ENCODE measurements at places on chromosomes 6 and 20.

- DNase-seq = no peak
Measured at GRCh38 chr6:26360451-26361416, 4.3 kb upstream of the BTN3A2 start.

- DNase-seq = no peak
Measured at GRCh38 chr6:6610031-6610591, 21.6 kb downstream of the LY86 start.

DNA sequence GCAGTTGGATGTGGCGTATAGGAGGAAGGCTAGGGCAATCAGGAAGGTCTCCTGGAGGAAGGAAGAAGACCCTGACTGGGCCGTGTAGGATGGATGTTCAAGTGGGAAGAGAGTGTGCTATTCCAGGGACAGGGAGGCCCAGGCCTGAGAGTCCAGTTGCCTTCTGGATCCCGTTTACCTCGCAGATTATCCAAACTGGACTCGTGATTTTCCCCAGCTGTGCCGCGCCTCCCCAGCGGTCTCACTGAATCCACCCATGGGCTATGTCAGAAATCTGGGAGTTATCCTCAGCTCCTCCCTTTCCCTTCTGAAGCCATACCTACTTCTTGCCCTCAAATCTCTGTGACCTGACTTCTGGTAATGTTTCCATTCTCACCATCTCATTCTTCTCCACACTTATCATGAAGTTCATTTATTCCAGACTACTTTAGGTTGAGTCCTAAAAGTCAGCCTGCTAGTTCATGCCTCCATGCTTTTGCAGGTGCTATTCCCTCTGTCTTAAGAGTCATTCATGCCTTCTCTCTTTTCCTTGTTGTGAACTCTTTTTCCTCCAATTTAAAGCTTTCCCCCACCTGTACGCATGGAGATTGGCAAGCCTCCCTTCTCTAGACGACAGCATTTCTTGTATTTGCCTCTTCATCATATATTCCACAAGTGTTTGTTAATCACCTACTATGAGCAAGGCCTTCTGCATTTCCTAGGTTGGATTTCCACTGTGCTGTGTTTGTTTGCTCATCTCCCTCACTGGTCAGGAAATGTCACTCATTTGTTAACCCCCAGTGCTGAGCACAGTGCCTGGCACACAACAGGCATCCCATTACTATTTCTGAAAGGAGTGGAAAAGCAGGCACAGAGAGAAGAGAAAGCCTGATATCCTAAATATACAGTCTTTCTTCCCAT lies 2.7 kb downstream of the SDCBP2 start:
- DNase-seq = no peak

DNA sequence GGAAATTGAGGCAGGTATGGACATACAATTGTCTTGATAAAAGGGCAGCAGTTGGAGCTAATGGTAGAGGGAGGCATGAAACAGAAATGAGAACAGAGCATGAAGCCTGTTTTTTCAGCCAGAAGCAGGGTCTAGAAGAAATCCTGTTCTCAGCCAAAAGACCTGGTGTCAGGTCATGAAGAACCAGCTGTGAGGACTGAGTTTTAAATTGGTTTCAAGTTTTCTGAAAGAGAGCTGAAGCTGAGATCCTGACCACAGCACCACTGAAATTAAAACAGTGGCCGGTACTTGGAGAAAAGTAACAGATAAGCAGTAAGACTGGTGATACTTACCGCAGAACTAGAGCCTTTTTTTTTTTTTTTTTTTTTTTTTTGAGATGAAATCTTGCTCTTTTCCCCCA lies 283.8 kb upstream of the BMP2 start:
- DNase-seq = no peak

- peak; percentile 93 for DNase-seq
Measured at GRCh38 chr20:46132705-46133120, 14.6 kb downstream of the CD40 start.

DNA sequence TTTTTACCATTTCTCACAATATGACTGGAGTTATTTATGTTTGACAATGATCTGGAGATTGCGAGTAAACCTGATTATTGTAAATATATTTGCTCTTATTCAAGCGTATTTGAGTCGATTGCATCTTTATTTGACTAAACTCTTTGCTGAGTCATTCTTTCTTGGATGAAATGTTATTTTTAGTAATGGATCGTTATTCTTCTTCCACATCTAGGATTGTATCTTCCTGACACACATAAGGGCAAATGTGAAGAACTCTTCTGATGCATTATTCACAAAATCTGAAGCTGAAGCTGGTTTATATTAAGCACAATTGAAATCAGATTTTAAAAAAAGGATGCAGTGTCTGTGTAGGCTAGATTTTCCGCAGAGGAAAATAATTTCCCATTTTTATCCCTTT lies 68.2 kb downstream of the SEL1L2 start:
- DNase-seq = no peak

GRCh38 chr6:11968241-11968806 lies 43.8 kb upstream of the HIVEP1 start:
- DNase-seq = no peak

GRCh38 chr20:46618316-46619100 lies 32.8 kb downstream of the SLC13A3 start:
- DNase-seq = no peak

GRCh38 chr6:45305546-45305945 lies 22.6 kb upstream of the RUNX2 start:
- no peak for DNase-seq

- no peak for DNase-seq
Measured at GRCh38 chr6:1832844-1833787, 223.4 kb downstream of the FOXC1 start.

GRCh38 chr6:128403618-128404444 lies 116.6 kb downstream of the PTPRK start:
- no peak for DNase-seq

DNA sequence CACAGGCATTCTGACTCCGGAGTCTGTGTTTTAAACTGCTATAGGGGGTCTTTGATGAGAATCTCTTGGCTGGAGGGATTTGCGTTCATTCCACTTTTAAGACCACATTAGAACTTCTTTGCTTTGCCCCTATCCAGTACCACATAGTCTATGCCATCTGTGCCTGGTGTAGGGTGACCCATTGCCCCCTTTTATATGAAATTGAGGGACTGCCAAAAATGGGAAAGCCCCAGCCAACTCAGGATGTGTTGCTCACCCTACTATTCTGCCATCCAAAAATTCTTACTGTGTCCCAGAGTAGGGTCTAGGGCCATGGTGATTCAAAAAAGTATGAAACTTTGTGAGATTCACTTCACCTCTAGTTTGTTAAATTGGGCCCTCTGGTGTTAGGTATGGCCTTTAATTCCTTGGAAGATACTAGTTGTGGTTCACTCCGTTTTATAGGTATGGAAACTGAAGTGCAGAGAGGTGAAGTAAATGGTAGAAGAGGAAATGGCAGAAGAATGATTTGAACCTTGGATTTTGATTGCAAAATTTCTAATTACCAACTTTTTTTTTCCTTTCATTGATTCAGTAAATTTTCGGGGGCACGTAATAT lies 1.4 kb downstream of the PFDN4 start:
- DNase-seq = no peak

DNA sequence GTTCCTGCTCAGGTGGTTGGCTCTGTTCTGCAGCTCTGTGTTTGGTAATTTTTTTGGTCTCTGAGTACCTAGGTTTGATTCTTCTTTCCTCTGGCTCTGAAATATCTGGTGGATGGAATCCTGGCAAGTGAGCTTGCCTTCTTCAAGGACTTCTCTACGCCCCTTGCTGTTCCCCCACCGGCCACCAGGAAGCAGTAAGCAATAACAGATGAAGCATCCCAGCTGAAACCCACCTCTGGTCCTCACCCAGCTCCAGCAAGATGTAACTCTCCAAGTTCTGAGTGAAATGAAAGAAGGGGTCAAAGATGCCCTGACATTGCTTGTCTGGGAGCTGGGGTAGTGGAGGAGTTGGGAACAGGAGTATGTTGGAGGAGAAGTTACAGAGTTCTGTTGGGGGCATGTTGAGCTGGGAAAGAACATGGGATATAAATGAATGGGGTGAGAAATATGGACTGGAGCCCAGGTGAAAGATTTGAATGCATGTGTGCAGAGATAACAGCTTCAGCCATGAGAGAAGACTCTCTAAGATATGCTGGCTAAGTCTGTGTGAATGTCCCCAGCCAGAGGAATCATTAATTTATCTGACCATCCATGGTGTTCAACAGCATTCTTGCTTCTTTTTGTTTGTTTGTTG lies 51.3 kb upstream of the GLP1R start:
- peak; percentile 82 for DNase-seq

- no peak for DNase-seq
Measured at GRCh38 chr6:111686249-111686931, 80.7 kb upstream of the TRAF3IP2 start.

- DNase-seq = no peak
Measured at GRCh38 chr20:37693242-37693634, 592 bp upstream of the CTNNBL1 start.

- DNase-seq = peak; percentile 83
Measured at GRCh38 chr6:35776364-35777215, at the start of gene CLPSL2. CLPSL2 (plus strand) TSS chr6:35776598; CDS start chr6:35776619, 21 bp downstream.

DNA sequence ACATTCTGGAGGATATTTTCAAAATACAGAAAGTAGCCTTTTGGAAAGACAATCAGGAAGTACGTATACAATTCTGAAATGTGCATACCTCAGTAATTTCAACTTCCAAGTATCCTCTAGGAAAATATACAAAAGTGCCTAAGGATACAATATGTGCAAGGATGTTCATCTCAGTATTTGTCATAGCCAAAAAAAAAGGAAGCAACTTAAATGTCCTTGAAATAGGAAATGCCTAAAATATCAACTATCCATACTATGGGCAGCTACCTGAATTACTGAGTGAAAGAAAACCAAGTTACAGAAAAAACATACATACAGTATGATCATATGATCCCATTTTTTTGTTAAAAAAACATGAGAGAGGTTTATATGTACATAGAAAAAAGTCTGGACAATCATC lies 1.5 kb downstream of the PPIL1 start:
- DNase-seq = no peak

Measured in H1 (cell line).